ENCODE measurements at places on chromosomes 2 and 18. TPM values are rescaled to one million over a fixed set of nuclear protein-coding genes. Genes with fewer than 3 reads are reported as not detected.

Gene FMNL2
- 22.0 TPM for polyA plus RNA-seq

Gene ZNF24
- polyA plus RNA-seq: 18.4 TPM

Gene NPAS2
- polyA plus RNA-seq: 19.3 TPM

Gene ELOA2
- not detected for polyA plus RNA-seq

Gene SLC19A3
- polyA plus RNA-seq: not detected

Gene IL1B
- 2.3 TPM for polyA plus RNA-seq

Gene ABHD1
- 0.10 TPM for polyA plus RNA-seq

Gene EPAS1
- 522 TPM for polyA plus RNA-seq

Measured in AG04450 (cell line).